ENCODE measurements at places on chromosomes 5 and 9.

GRCh38 chr5:64930672-64931318, 162.1 kb downstream of the CWC27 start:
- DNase-seq, result no peak

GRCh38 chr5:155125551-155126095, 112.1 kb downstream of the KIF4B start:
- DNase-seq, result no peak

- DNase-seq, result peak; percentile 90
These were observed 5.6 kb downstream of the P4HA2 start for GRCh38 chr5:132221781-132222648.

DNA sequence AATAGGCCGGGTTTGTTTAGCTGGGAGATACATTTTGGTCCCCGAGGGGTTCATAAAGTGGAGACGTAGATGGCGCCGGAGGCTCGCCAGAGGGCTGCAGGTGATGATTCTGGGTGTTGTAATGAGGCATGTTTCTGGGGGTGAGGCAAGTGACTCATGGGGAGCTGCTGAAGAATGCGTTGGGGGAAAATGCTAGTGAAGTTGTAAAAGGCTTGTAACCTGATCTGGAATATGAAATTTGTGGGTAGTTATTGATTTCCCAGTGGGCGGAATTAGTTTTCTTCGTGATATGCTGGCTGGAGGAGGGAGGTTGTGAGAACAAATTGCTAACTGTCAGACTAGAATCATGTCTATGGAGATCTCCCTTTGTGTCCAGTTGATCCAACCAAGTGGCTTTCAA, 158.3 kb downstream of the DOCK2 start:
- no peak for DNase-seq

GRCh38 chr9:90142580-90142979, 500.0 kb downstream of the DIRAS2 start:
- peak; percentile 51 for DNase-seq

DNA sequence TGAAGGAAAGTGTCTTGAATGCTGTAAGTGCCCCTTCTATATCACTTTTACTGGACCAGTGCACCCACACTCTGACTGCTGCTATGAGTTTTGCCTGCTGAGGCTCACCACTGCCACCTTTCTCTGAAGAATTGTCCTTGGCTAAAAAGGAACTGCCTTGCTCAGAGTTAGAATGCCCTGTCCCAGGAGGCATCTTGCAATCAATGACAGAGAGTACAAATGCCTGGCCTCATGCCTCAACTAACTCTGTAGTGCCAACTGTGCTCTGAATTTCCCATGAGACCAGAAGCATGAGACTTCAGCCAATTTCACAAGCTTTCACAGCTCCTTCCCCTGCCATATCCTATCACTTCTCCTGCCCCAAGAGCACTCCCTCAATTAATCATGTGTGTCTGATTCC, 569.7 kb downstream of the ZNF608 start:
- no peak for DNase-seq

- peak; percentile 73 for DNase-seq
These were observed 585.2 kb downstream of the BRINP1 start for GRCh38 chr9:118784033-118784432.

DNA sequence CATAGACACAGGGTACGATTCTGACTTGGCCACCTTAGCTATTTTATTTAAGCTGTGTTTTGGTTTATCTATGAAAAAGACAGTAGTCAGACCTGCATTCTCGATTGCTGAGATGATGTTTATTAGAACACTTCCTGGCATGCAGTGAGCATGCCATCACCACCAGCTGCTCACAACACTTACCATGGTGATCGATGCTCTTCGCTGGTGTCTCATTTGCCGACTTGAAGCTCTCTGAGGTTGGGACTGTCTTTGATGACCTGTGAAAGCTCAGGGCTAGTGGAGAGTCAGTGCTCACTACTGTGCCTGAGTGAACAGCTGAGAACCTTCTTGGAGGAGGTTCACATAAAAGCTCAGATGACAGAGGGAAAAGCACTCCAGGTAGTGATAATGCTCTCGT, 4.4 kb upstream of the C9orf153 start:
- DNase-seq, result no peak

DNA sequence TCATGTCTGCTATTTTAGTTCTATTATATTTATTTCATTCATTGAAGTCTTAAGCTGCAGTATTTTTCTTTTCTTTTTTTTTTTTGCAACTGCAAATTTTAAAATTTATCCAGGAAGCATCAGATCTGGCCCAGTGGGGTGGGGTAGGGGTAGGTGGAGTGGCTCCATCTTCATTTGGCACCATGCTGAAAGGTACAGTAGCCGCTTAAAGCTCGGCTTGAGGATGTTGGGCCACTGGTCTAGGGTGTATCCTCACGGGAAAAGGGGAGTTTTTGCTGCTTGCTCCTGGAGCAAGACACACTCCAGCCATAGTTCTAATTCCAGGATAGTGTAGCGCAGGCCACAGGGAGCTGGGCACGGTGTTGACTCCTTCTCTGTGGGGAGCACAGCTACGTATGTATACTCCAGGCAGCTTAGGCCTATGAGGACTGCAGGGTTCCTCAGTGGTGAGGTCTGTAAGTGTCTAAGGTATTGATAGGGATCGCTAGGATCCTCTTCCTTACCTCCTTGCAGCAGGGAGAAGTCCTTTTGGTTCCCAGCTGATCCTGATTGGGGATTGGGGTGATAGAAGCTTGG, 22.7 kb downstream of the RCL1 start:
- no peak for DNase-seq

GRCh38 chr5:31453522-31453921, 78.4 kb downstream of the DROSHA start:
- no peak for DNase-seq

- no peak for DNase-seq
These were observed 175.8 kb downstream of the WDR70 start for GRCh38 chr5:37554938-37555337.

DNA sequence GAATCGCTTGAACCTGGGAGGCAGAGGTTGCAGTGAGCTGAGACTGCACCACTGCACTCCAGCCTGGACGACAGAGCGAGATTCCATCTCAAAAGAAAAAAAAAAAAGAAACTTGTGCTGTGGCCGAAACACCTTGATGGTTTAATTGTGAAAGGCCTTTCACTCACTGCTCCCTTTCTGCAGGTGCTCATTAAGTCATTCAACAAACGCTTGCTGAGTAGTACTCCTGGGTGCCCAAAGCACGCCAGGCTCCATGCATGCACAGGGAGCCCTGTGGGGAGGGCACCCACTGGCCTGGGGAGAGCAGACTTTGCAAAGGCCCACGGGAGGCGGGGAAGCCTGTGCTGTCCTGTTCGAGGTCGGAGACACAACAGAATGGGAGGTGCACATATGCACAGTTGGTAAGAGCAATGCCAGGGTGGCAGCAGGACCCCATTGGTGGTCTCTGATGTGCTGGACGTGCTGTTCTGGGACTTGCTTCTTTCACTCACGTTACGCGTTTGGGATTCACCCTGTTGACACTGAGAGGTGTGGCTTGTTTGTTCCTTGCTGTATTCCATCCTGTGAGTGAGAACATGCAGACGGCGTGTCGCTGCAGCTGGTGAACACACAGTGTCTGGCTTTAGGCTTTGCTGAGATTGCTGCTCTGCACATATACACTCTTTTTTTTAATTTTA, 3.0 kb upstream of the ENTPD2 start:
- peak; percentile 79 for DNase-seq

DNA sequence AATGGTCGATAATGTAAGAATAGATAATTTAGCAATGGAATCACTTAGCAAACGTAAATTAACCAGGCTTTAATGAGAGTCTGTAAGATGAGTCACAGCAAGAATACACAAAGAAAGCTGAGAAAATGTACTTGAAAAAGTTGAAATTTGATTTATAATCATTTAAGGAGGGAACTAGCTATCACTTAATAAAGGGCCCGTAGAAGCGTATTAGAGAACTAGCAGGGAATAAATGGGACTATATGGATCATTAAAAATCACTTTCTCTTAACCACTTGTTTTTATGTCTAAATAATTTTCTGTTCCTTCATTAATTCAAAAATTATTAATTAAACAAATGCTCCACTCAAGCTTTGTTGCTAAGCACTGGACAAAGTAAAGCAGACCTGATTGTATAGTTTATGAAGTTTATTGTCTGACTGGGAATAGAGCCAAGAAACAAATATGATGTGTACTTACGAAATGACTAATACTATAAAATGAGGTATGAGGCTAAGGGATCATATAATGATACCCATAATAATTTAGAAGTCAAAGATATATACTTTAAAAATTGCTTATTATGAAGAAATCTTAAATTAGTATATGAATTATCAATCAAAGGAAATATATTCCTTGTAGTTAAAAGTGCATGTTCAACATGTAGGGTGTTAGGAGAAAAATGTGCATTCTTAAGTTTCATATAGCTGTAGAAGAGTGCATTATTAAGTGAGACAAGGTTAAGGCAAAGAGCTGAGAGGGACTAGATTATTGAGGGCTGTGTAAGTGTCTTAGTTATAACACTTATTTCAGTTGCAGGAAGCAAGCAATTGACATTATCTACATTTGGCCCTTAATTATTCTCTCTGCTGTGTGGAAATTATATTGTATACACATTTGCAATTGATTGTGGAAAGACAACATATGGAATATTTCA, 196.8 kb downstream of the PRDM9 start:
- DNase-seq, result no peak

DNA sequence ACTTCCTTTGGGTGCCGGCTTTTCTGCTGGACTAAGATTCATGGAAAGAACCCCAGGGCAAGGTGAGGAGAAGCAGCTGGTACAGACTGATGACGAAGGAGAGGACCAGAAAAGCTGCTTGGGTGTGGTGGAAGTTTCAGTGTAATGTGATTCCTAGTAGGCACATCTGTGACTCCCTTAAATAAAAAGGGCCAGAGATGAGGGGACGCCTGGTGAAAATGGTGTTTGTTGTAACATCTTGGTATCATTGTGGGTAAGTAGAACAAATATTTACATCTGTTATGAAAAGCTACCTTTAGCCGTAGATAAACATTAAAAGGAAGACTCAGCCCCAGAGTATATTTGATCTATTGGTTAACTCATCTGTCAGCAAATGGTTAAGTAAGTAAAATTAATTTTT, 33.8 kb downstream of the OTULINL start:
- DNase-seq, result no peak

DNA sequence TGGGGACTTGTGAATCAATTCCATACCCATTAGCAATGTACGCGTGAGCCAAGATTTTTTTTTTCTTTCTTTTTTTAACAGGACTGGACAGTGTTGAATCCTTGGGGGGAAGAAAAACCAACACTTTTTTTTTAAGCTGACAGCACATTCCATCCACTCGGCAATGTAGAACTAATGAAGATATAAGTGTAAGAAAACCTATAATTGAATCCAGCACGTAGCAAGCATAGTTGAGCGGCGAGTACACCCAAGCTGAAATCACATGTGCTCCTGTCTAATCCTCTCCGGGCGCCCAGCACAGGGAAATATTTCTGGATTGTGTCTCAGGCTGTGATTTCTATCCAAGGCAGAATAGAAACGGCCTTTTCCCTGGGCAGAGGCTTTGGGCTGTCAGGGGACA, 118.2 kb downstream of the BOD1 start:
- peak; percentile 92 for DNase-seq

- peak; percentile 74 for DNase-seq
These were observed 24.0 kb upstream of the TNIP1 start for GRCh38 chr5:151104795-151105194.

DNA sequence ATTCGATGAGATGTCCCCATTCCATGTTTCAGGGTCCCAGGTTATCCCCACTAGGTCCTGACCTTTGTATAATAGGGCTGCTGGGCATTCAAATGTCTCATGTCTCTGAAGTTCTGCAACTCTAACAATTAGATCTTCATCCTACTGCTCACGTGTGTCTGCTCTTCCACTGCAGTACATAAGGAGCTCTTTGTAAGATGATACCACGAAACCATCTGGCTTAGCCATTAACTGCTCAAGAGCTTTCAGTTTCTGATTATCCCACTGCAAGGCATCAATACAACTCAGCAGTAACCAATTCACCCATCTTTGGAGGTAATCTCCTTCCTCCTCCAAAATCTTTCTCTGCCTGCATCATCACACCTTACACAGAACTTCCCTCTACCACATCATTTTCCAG, 49.9 kb upstream of the PPP2CA start:
- no peak for DNase-seq

DNA sequence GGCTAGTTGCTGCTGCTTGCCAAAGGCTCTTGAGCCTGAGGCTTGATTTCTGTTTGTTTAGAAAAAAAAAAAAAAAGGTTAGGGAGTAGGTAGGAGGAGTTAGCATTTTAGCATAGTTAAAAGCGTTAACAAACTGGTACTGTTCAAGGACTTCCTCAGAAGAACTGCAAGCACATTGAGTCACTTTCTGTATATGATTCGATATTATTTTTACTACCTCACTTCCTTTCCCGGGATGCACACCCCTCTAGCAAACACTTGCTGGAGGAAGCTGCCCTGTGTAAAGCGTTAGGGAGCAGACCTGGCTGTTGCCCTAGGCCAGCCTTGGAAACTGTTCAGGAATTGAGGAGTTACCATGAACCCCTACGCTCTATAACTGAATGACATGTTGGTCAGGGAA, 15.7 kb upstream of the CEP120 start:
- DNase-seq, result no peak

- DNase-seq, result peak; percentile 70
These were observed 2.0 kb downstream of the NIPBL start for GRCh38 chr5:36878392-36879082.

DNA sequence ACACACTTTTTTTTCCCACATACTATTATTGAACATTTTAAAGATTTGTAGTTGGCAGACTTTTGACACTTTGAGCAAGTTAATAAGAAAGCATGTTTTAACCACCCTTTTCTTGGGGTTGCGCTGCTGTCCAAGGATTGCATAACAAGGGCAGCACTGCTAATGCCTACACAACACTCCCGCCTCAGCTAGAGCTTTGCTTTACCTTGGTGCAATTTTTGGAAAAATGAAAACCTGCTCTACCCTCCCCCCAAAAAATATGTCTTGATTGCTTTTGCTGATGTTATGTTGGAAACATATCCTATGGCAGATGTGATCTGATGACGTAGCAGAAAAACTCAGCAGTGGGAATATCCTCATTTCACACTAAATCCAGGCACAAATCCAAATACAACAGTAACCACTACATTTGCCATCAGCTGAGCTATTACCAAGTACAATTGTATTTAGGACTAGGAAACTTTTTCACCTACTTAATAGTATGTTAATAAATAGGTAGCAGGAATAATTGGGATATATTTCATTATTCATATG, 51.5 kb downstream of the UBE2R2 start:
- DNase-seq, result peak; percentile 44

DNA sequence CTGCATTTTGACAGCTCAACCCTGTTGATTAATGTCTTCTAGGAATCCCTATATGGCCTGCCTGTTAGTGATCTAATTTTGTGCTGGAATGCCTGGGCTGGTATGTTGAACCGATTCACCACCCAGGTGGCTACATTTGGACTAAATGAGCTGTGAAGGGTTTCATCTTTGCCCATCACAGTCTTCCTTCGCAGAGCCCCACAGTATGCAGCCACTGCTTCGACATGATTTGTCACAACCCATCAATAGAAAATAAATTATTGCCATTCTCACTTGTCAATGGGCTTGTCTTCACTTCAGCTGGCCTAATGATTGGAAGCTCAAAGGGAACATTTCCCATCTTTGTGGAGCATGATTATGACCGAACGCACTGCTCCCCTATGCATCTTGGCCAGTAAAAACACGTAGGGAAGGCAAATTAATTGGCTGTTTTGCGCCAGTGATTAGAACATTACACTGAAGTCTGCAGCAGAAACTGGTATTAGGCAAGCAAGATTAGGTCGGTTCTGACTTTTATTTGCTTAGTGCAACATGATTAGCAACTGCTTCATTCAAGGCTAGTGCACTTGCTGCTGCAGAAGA, 408.5 kb downstream of the KIAA0825 start:
- no peak for DNase-seq

GRCh38 chr9:115944166-115944948, 209.2 kb upstream of the PAPPA start:
- DNase-seq, result peak; percentile 93

All from umbilical cord (tissue), 2 donors.